ENCODE measurements at places on chromosomes 1 and 21.

DNA sequence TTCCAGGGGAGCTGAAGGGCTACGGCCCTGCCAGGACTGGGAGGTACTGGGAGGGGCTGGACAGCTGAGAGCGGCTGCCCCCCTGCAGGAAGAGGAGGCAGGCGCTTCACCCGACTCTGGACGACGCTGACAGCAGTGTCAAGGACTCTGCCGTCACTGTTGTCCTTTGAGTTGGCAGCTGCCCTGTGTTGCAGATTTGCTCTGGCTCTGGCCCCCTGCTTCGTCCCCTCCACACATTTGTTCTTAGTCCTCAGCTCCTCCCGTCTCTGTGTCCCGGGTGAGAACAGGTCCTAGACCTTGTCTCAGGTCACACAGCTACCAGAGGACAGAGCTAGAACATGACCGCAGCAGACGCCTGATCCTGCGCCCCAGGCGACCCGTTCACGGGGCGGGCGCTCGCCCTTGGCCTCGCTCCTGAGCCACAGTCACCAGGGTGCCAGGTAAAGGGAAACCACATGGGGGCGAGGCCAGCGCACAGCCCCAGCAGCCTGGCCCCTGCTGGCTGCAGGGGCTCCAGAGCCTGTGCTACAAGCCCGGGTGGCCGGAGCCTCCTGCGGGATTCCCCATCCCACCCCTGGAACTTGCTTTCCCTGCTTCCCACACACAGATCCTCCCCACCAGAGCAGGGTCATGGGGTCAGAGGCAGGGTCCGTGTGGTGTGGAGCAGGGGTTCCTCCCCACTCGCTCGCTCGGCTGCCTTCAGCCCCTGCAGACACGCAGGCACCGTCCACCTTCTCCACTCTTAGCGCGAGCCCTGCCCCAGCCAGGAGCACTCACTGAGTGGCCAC lies 10.7 kb upstream of the NPHP4 start:
- no peak for DNase-seq

DNA sequence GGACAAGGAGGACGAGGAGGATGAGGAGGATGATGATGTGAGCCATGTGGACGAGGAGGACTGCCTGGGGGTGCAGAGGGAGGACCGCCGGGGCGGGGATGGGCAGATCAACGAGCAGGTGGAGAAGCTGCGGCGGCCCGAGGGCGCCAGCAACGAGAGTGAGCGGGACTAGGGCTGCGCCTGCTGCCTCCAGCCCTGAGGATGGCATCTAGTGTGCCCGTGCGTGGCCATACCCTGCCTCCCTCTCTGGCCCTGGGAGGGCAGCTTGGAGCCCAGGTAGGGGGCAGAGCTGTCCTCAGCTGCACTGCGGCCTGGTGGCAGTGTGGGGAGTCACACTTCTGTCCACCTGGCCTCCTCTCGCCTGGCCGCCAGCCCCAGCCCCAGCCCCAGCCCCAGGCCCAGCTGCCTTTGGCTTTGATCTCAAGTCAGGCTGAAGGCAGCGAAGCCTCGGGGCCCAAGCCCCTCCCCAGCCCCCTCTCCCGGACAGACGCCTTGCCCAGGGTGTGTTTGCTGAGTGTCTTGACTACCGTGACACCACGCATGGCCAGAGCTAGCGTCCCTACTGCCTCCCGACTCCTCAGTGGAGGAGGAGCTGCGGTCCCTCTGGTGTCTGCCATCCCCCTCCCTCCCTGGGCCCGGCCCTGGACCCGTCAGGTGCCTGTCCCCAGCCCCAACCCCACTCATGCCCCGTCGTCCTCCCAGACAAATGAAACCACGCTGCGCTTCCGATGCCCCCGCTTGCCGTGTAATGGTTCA lies 155.2 kb downstream of the PEX14 start:
- DNase-seq: no peak

DNA sequence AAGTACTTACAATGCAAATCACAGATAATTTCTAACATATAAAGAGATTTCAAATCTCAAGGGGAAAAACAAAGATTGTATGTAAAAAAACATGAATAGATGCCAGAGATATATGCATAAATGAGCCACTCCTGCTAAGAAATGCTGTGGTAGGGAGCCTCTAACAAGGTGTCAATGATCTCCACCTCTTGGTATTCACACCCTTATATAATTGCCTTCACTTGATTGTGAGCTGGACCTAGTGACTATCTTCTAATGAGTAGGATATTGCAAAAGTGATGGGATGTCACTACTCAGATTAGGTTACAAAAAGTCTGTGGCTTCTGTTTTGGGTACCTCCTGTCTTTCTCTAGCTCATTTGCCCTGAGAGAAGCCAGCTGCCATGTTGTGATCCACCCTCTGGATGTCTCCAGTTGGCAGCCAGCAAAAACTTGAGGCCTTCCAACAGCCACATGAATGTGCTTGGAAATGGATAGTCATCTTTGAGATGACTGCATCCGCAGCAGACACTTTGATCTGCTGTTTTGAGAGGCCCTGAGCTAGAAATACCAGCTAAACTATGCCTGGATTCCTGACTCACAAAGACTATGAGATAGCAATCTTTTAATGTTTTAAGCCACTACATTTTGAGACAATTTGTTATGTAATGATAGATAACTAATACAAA lies 196.1 kb upstream of the FGGY start:
- DNase-seq: no peak

DNA sequence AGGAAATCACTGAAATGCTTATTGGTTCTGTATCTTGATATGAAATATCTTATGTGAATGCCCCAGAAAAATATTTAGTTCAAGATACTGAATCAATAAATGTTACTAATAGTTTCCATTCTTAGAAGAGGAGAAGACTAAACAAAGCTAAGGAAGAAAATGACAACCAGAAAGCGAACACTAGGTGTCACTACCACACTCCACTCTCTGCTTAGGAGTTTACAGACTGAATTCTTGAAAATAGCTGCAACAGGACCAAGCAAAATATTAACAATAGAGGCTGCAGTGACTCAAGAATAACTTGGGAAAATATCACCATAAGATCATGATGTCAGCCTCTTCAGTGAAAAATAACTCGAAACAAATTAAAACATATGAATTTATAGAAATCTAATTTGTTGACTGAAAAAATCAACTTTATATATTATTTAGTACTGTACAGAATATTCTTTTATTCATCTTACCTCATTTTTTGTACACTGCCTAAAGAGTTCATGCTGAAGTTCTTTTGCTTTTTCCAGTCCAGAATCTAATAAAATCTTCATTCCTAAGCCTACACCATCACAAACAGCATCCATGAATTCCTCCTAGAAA lies 61.6 kb downstream of the KIF14 start:
- DNase-seq: no peak

DNA sequence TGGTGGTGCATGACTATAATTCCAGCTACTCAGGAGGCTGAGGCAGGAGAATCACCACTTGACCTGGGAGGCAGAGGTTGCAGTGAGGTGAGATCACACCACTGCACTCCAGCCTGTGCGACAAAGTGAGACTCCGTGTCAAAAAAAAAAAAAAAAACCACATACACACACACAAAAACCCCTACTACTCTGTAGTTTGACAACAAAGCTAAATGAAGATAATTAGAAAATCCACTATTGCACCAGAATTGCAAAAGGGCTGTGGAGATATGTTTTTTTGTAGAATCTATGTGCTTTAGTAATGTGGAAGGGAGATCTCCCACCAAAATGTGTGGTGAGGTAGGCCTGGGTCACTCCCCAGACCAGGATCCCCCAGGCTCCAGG lies 32.2 kb upstream of the KHDRBS1 start:
- no peak for DNase-seq

- no peak for DNase-seq
Observed at GRCh38 chr1:151065089-151065645, 5.0 kb downstream of the MLLT11 start.

DNA sequence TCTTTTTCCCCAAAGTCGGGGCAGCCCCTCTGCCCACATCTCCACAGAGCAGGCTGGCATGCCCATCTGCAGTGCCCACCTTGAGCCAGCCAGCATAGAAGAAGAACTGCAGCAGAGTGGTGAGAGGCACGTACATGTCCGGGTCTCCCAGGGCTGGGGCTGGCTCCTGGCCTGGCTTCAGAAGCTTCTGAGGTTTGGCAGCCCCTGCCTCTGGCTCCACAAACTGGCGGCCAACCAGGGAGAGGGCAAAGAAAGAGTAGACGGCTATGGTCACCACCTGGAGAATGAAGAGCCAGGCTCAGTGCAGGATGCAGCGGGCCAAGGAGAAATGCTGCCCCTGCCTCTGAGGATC lies 3.0 kb downstream of the BEST4 start:
- DNase-seq: no peak

GRCh38 chr1:11342621-11343032 lies 69.6 kb downstream of the UBIAD1 start:
- no peak for DNase-seq
